Stimulated activated CD4-positive, alpha-beta T cell treated with anti-CD3 and anti-CD28 coated beads, Interleukin-4, amount 100 ng/mL, for 4 hours (primary cell): ENCODE measurements at places on chromosomes 4 and X.

DNA sequence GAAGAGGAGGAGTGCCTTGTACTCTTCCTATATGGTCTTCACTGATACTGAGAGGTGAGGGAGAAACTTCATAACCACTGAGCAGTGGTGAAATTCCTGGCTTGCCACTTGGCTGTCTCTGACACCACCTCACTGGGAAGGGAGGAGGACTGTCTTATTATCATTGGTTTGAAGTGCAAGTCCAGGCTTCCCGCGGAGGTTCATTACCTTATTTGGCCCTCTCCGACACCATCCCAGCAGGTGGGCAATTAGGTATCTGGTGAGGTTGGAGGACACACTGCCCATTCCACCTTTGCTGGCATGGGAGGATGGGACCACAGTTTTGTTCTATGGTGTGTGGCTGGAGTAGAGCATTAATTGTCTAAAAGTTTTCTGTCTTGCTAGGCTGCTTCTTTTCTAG, 206.1 kb downstream of the LHFPL1 start:
- no peak for DNase-seq

GRCh38 chr4:42048394-42048793, 58.1 kb downstream of the SLC30A9 start:
- DNase-seq = no peak

DNA sequence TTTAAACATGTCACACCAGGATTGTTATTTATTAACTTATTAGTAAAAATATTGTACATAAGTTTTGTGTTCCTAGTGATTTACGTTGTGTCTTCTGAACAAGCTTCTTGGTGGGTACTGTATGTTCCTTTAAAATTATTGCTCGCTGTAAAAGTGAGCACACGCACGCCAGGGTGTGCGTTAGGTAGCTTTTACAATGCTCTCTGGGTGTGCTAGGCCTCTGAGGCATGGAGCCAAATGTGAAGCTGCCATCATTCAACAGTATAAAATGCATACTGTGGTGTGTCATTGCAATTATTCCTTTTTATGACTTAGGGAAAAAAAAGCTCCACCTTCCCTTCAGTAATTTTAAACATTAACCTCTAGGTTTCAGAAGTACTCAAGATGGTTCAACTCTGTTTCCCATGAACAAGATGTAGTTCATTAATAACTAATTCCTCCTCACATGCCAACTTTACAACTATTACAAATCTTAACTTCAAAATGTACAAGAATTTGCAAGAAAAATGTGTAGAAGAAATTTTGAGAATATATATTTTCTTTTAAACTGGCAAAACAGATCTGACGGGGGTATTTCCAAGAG, 42.4 kb downstream of the ATOH1 start:
- no peak for DNase-seq

DNA sequence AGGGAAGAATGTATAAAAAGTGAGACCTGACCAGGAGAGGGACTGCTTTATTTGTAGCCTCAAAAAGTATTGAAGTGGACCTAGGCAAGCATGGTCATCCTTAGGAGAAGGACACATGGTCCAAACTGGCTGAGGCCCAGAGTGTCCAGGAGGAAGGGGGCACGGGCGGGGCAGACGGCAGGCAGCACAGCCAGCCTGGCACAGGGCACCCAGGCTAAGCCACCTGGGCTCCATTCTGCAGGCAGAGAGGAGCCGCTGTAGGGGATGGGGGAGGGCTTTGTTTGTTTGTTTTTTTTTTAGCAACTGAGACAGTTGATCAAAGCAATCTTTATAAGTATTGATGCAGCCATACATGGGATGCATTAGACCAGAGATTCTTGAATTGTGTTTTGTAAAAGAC, 188.6 kb downstream of the PRDM5 start:
- DNase-seq = no peak

DNA sequence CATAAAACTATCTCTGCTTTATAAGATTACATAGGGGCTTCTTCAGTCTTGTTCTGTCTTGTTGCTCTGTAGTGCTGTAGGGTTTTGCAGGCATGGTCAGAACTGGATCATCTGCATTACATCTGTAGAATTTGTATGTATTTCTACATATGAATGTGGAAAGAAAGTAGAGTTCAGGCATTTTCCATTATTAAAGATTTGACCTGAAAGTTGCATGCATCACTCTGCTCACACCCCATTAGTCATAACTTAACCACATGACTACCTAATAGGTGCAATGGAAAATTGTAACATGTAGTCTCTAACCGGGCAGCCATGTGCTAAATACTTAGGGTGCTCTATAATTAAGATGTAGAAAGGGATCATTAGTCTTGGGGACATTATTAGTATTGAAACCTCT, 45.7 kb upstream of the AGA start:
- no peak for DNase-seq

DNA sequence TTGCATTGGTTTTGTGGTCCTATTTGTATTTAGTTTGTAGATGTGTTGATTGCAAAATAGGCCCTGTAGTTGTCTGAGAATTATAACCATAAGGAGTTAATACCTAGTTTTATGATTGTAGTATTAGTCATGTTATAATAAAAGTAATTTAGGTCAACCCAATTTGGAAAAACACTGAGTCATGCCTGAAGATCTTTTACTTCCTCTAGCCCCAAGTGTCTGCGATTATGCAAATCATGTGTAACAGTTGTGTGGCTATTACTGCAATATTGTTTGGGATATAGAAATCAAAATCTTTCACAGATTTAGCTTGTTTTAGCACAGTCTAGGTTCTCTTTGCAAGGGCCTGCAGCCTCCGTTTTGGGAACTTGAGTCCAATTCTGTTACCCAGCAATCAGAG, 12.6 kb downstream of the SRD5A3 start:
- DNase-seq = no peak

- no peak for DNase-seq
These were observed 31.6 kb upstream of the PPP1R2C start for GRCh38 chrX:42809569-42809968.

GRCh38 chrX:34768290-34768689, 111.2 kb upstream of the TMEM47 start:
- DNase-seq = no peak

DNA sequence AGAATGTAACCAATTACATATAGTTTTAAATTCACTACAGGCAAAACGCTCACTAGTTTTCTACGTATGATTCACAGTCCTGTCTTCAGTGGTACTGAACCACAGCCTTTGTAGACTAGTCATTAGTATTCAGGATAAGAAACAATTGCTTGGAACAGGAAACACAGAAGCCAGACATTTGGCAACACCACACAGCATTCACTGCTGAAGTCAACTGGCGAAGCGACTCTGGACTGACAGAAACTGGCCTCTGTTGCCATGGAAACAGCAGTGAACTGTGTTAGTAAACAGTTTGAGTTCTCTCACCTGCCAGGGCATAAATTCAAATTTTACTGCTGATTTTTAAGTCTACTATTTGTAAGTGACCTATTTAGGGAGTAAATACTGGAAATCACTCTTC, 57.6 kb downstream of the MAPK10 start:
- no peak for DNase-seq

GRCh38 chrX:23292354-23292987, 42.2 kb upstream of the PTCHD1 start:
- no peak for DNase-seq
